ENCODE measurements at places on chromosomes 11 and 22.

DNA sequence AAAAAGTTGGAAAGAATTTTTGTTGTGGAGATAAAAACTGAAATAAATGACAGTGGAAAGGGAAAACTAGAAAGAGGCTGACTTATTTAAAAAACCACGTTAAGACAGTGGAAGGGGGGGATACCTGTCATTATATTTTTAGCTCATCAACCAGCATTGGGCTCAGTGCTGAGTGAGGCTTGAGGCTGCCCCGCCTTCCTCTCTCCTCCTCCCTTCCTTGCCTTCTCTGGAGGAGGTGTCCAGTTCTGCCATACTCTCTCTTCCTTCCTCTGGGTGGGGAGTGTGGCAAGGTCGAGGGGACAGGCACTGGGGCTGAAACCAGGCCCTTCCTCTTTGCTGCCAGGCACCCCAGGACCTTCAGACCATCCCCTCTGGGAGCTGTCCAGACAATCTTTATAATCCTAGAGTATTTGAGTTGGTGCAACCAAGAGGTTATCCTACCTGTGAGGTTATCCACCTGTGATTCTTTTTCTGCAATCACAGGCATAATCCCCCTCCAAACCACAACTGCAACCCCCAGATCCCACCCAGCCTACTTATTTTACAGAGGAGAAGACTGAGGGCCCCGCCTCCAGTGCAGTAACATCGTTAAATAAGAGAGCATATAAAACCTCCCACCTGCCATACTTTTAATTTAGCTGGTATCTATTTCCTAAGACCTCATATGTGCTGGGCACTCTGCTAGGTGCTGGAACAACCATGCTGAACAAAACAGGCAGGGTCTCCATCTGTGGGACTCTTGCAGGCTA lies 578.5 kb downstream of the BUD13 start:
- no peak for DNase-seq

DNA sequence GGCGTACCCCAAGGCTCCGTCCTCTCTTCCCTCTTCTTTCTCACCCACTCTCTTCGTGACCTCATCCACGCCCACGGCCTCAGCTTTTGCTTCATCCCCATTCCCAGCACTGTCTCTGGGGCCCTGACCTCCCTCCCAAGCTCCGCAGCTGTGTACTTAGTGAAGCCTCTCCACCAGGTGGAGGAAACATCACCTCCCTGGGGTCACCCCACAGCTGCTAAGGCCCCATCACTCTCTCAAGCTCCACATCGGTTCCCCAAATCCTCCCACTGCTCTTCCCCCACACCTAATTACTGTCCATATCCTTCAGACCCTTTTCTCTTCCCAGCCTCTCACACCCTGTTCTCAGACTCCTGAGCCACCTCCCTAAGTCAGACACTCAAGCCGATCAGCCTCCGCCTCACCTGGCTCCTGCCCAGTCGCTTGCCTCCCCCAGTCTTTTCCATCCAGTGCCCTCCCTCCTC lies 7.9 kb upstream of the SYT7 start:
- no peak for DNase-seq

DNA sequence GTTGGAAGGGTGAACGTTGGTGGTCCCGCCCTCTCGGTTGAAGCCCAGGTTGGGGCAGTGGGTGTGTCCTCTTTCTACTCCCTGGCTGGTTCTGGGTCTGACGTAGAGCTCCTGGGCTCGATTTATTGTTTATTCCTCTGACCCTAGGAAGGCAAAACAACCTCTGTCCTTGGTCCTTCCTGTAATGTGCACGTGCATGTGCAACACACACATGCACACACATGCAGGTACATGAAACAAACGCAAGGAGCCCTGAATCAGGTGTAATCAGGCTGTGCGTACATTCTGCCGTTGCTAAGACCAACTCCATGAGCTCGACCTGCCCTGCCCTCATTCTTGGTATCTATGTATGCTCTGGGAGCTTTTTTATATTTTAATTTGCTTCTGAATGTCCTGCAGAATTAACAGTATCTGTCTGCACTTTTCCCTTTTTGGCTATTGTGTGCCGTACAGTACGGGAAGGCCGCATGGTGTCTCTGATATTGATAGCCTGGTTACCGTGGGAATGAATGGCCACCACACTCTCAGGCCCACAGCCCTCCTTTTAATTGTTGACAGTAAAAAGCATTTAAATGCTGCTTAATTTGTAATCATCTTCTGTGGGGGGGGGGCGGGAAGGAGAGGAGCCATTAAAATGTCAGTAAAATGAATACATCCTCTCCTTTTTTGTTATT lies 66.0 kb upstream of the NNMT start:
- DNase-seq = no peak

GRCh38 chr11:70124321-70125000 lies 46.3 kb downstream of the ANO1 start:
- DNase-seq = no peak

DNA sequence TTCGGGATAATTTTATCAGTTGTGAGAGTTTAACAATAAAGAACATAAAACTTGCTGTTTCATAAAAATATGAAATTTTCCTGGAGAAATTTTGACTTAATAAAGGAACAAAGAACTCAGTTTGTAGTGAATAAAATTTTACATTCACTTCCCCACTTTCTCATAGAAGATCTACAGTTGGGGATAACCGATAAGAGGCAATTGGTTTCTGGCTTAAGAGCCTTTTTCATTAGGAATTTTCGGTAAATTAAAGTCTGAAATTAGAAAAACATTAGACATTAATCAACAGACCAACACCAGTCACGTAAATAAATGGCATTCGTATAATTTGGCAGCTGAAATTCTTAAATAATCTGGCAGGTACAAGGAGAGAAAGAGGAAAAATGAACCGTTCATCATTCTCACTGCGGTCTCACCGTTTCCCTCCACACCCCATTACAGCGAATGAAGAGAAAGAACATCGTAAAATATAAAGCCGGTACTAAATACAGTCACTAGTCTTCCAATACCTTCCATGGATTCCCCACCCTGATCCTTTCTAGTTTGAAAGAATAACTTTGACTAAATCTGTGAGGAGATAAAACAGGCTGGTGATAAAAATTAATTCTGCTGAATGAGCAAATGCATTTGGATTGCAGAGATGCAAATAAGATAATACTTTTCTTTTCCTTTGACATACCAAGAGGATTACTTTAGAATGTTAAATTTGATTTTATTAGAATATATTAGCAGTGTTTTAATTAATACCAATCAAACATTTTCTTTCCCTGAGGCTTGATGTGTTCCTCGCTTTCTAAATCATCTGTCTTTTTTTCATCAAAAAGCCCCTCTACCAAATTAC lies 19.5 kb downstream of the BLID start:
- no peak for DNase-seq

GRCh38 chr22:24433828-24434470 lies 6.5 kb downstream of the ADORA2A start:
- no peak for DNase-seq

GRCh38 chr11:44858796-44859527 lies 91.7 kb downstream of the TP53I11 start:
- no peak for DNase-seq

- DNase-seq = no peak
Measured at GRCh38 chr22:26197425-26197824, 28.2 kb downstream of the SEZ6L start.

DNA sequence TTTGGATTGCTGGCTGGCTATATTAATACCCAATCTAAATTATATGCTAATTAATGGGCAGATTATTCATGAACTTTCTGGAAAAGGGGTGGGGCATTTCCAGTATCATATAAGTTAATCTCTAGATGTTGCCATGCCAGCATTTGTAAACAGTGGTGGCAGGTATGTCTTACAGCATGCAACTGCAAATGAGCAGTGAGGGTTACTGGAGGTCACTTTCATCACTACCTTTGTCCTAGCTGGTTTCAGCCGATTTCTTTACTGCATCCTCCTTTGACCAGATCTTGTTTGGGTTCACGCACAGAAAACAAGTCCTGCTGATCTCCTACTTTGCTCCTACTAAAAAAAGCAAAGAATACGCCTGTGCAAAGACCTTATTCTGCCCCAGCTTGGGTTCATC lies 89.1 kb upstream of the USP47 start:
- no peak for DNase-seq

GRCh38 chr11:125071846-125072217 lies 8.7 kb downstream of the SLC37A2 start:
- DNase-seq = no peak

DNA sequence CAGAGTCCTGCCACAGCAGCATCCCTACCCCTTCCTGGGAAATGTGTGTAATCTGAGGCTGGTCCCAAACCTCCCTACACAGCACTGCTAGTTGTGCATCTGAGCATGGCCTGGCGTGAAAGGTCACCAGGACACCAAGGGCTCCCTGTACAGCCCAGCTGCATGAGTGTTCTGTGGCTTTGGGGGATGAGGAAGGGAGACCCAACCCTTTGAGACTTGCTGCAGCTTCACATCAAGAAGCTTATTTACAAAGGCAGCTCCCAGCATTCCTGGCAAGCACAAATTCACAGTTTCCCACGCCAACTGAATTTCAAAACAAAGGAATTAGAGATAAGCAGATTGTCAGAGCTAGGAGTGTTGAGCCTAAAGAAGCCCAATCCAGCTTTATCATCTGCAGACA lies 32.2 kb downstream of the CSNK2A3 start:
- DNase-seq = no peak

DNA sequence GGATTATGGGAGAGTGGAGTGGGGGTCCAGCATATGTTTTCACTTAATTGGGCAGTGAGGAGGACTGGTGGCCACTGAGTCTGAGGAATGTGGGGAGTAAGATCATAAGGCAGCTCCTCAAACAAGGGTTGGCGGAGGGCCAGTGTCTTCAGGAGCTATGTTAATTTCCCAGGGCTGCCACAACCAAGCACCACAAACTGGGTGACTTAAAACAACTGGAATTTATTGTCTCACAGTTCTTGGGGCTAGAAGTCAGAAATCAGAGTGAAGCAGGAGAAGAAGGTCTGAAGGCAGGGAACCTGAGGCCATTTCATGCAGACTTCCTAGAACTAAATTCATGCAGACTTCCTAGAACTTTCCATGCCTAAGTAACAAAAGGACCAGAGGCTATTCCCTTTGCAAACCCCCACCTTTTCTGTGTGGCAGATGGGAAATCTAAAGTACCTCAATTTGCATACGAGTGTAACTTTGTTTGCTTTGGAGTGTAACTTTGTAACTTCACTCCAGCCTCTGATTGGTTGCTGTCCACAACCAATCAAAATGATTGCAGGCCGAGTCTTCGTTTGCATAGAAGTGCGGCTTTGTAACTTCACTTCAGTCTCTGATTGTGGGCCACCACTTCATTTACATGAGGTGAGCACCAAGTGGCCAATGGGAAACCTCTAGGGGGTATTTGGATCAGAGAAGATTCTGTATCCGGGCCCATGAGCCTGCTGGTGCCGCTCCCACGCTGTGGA lies 50.5 kb upstream of the ZBED5 start:
- no peak for DNase-seq

DNA sequence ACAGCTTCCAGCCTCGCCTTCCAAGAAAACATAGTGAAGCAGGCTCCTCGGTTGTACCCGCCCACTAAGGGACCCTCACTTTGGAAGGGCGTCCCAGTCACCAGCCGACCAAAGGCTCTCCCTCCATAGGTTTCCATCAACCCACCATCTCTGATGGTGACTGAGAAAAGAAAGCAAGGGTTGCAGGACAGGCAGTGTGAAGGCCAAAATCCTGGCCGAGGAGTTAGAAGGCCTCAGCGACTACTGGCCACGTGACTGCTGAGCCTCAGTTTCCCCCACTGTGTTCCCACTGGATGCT lies 2.7 kb downstream of the FXYD6 start:
- no peak for DNase-seq

- no peak for DNase-seq
Measured at GRCh38 chr11:112042161-112042960, 17.2 kb downstream of the DLAT start.

- DNase-seq = no peak
Measured at GRCh38 chr22:49015993-49016908, 811.4 kb downstream of the BRD1 start.

- no peak for DNase-seq
Measured at GRCh38 chr22:38886333-38886732, 14.3 kb upstream of the CBX6 start.

DNA sequence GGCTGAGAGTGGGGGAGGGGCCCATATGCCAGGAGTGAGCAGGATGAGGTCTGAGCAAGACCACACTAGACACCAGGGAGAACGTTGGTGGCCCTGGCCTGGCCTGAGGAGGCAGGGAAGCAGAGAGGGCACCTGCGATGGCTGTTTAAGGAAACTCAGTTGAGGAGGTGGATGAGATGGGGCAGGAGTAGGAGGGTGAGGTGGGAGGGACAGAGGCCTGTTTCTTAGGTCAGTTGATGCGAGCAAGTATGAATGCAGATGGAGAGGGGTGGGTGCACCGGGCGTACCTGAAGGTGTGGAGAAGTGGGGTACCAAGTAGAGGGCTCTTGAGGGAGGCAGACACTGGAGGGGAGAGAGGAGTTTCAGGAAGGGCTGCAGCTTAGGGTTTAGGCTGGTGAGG lies 10.6 kb upstream of the MPPED1 start:
- no peak for DNase-seq

GRCh38 chr11:33633251-33634003 lies 67.2 kb downstream of the C11orf91 start:
- no peak for DNase-seq

DNA sequence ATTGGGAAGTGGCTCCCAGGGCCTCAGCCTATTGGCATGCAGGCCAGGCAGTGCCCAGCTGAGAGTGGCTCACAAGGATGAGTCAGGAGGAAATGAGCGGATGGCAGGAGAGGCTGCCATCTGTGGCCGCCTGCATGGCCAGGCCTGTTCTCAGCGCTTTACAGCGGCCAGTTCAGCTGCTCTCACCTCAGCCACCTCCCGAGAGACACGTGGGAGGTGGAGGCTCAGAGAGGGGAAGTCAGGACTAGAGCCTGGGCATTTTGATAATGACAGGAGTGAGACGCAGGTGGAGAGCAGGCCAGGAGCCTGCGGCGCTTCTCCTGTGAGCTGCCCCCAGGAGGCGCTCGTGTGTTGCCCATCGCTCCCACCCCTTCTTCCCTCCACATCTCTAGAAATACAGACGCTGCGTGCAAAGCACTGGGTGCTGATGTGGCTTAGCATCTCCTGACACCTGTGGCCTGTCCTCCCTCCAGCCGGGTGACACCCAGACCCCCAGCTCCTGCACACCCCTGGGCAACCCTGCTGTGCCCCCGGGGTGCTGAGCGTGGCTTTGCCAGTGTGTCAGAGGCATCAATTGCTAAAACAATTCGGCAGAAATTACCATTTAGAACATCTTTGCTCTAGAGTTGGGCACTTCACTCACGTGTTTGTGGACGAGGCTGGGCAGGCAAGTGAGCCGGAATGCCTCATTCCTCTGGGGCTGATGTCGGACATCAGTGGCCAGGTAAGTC lies 21.4 kb upstream of the PANX2 start:
- peak; percentile 73 for DNase-seq

GRCh38 chr11:66388780-66389386 lies 17.3 kb upstream of the SLC29A2 start:
- DNase-seq = no peak

DNA sequence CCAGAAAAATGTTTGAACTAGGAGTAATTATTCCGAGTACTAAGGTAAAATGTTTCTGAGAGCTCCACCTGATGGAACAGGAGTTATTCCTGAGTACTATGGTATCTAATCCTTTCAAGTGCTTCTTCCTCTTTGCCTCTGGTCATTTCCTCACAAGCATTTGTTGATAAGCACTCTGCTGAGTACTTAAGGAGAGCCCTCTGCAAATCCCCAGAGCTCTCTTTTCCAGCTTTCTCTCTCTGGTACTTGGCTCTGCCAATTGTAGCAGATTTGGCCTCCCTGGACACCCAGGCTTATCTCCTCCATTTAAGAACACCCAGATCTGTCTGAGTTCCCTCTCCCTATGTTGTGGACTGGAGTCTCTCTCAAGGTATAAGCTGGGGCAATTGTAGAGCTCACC lies 457.0 kb downstream of the MN1 start:
- DNase-seq = no peak

Data from natural killer cell treated with Interleukin-12 subunit alpha and Interleukin-12 subunit beta and Interleukin-15 and Interleukin-18, amount 100 ng/mL, for 72 hours (primary cell).